ENCODE measurements at places on chromosomes 12 and 14.

DNA sequence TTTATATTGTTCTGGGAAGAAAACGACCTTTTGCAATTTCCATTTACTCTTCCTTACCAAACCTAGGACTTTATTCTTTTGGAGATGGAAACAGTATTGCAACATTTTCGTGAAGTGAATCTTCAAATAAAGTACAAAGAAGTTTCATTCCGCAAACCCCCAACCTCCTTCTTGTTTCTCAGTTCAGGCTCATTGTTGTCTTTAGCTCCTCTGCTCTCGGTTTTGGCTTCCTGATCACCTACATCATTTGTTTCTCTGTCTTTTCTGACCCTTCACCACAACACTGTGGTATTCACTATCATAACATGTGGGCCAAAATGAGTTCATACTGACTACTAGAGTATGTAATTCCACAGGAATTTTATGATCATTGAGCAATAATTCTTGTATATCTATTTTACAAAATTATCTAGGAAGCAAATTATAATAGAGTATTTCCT, 266.8 kb downstream of the ADAMTS20 start:
- DNase-seq: no peak

DNA sequence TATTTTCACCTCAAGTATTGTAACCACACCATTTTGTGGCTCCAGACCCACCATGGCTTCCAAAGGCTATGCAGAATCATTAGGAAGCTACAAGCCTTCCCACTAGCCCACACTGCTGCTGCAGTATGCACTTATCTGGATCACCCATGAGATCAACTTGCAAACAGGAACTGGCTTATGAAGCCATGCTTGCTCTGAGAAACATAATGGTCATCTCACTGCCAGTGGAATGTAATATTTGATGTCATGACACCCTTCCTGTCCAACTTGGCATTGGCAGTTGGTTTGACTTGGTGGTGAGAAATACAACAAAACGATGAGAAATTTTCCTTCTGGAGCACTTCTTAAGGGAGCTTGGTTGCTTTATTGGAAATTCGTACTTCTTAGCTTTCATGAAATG, 69.3 kb upstream of the FRMD6 start:
- no peak for DNase-seq

GRCh38 chr14:92917041-92917940, 5.7 kb upstream of the CHGA start:
- DNase-seq: no peak

- no peak for DNase-seq
Measured at GRCh38 chr12:913919-914698, 35.4 kb downstream of the RAD52 start.

DNA sequence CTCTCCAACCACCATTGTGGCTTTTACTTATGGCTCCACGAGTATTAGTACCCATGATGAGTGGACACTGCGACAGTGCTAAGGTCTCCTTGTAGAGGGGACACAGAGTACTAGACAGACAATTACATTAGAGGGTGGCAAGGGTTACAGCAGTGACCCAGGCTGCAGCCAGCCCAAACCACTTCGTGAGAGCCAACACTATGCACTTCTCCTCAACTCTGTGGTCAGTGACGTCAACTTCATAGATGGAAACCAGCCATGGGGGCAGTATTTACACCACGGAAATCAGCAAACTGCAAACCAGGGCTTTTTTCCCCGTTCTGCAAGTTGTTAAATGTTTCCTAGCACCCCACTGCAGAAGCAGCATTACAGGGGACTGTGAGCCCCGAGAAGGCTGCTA, 61.6 kb upstream of the ZFP36L1 start:
- peak; percentile 3 for DNase-seq

DNA sequence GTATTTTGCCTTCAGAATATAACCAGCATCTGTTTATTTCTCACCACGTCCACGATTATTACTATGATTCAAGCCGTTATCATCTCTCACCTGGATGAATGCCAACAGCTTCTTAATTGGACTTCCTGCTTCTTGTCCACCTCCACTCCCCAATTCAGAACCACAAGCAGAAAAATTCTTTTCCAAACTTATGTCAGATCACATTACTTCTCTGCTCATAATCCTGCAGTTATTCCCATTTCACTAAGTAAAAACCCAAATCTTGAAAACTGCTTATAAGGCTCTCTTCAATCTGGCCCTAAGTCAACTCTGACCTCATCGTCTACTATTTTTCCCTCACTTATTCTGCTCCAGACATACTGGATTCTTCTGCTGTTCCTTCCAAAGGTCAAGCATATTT, 2.0 kb downstream of the CRY1 start:
- DNase-seq: no peak

- DNase-seq: no peak
Measured at GRCh38 chr12:49716553-49716952, 9.3 kb upstream of the FMNL3 start.

DNA sequence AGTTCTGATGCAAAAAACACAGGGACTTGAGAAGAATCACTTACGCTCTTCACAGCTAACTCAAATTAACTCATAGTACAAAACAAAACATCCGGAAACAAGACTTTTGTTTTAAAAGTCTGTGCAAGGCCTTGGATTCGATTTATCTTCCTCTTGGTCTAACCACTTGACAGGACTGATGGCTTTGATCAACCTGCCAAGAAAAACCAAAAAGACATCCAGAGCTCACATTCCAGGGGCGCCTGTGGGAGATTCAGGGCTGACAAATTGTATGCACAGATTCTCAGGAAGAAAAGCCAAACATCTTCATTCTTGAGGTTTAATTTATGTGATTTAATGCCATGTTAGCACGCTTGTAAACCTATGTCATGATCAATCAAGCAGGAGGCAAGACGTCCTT, 129.1 kb upstream of the TMCC3 start:
- no peak for DNase-seq

- DNase-seq: no peak
Measured at GRCh38 chr12:103470664-103471063, 25.1 kb downstream of the C12orf42 start.

DNA sequence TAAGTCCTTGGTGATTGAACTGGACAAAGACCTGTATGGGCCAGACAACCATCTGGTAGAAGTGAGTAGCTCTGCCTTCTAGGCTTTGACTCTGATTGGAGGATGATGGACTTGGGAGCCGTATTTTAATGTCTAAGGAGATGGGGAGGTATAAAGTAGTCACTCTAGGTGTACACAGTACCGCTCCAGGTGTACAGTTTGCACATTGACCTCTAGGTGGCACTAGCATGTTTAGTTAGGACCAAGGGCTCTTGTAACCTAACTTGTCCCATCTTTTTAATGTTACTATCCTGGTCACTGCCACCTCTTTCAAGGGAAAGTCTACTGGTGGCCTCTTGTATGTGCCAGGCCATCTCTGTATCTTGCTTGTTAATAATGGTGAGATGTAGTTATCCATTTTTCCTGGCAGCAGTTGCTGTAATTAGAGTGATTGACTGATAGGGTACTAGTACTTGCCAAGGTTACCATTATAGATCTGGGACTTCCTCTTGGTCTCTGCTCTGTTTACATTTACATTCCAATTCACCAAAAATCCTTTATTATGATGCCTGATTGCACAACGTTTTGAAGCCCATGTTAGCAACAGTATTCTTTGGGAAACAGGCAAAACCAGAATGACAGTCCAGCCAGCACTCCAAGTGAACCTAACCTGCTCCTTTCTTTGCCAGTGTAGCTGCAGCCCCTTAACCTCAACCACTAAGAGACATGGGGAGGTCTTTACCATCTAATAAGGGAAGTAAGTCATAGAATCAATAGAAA, 3.6 kb downstream of the SMARCD1 start:
- DNase-seq: peak; percentile 47

GRCh38 chr14:73792481-73792880, 59.1 kb upstream of the PTGR2 start:
- DNase-seq: no peak

DNA sequence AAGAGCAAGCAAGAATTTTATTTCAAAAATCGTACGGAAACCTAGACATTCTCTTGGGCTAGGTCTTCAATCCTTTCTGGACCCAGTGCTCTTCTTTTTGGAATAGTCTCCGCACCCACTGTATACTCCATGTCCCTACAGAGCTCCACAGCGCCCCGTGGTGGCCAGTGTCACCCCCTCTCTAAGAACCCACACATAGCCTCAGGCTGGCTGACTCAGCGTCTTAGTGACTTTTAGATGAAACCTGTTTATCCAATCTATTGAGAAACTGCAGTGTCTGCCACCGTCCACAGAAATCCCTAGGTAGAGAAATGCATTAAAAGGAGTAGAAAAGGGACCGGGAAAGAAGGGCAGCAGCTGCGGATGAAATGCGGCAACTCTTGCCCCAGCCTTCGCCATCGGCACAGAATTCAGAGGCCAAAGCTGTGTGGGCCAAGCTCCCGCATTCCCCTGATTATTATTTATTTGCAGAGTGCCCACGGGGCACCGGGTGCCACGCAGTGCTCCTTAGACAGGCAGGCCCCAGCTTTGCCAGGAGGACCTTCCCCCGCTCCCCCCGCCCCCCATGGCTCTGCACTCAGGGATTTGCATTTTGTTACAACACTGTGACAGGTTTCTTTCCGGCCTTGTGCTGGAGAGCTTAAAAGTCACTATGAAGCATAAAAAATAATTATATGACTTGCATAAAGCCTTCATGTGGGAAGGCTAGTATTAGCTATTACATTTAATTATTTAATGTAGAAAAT, 170.1 kb upstream of the FKBP4 start:
- DNase-seq: peak; percentile 18

DNA sequence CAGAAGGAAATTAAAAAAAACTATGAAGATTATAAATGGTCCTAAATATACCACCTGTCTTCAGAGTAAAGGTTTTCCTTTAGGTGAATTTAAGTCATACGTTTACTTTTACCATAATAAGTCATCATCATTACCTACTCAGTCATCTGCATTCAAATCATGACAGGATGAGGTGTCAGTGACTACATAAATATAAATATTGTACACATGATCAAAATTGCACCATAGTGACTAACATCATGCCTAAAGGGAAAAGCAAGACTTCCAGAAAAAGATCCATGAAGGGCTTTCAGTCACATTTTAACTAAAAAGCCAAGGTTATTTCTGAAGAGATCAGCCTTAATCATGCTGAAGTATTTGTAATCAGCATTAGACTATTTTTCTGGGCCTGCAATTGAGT, 759.9 kb upstream of the FLRT2 start:
- DNase-seq: no peak

DNA sequence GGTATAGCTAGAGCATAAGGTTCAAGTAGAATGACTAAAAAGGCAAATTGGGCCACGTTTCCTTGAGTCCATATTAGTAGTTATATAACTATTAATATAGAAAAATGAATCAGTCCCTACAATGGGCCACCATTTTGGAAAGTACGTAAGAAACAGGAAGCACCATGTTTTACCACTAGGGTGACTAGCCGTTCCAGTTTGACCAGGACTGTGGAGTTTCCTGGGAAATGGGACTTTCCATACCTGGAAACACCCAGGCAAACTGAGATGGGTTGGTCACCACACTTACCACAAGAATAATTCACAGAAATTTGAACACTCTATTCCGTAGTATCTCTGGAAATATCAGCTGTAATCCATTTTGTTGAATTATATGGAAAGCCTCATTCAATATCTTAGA, 2.1 kb upstream of the MAGOHB start:
- no peak for DNase-seq

DNA sequence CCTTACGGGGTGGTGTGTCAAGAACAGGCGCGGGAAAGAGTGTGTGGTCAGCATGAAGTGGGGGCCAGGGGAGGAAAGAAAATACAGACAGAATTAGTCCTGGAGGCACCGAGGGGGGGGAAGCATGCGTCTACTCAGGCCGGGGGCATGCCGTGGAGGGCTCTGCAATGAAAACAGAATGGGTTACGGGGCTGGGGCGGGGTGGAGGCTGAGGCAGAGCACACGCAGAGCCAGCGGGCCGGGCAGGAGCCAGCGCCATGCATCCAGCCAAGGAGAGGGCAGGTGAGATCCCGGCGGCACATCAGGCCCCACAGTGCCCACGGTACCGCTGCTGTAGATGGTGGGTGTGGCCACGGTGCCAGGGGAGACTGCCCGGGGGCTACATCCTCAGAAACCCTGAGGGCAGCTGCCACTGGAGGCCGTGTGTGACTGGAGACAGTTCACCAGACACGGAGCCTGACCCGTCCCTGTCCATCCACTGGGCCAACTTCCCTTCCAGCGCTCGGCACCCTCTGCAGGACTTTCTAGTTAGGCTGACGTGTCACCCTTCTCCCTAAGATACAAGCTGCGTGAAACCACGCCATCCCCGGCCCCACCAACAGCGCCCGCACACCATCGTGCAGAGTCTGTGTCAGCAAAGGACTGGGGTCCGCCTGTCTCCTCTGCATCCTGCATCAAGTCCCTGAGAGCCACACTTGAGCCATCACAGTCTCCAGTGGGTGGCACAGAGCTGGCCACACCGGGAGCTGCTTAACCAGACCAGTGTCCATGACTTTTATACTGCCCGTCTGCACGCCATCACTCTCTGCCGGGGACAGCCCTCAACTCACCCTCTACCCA, 87.4 kb downstream of the PIWIL1 start:
- no peak for DNase-seq

- DNase-seq: no peak
Measured at GRCh38 chr12:75599061-75599460, 87.7 kb upstream of the KRR1 start.
